ENCODE measurements at places on chromosomes 7 and 10.

GRCh38 chr10:99768556-99768955, 13.9 kb upstream of the ABCC2 start:
- DNase-seq = no peak

DNA sequence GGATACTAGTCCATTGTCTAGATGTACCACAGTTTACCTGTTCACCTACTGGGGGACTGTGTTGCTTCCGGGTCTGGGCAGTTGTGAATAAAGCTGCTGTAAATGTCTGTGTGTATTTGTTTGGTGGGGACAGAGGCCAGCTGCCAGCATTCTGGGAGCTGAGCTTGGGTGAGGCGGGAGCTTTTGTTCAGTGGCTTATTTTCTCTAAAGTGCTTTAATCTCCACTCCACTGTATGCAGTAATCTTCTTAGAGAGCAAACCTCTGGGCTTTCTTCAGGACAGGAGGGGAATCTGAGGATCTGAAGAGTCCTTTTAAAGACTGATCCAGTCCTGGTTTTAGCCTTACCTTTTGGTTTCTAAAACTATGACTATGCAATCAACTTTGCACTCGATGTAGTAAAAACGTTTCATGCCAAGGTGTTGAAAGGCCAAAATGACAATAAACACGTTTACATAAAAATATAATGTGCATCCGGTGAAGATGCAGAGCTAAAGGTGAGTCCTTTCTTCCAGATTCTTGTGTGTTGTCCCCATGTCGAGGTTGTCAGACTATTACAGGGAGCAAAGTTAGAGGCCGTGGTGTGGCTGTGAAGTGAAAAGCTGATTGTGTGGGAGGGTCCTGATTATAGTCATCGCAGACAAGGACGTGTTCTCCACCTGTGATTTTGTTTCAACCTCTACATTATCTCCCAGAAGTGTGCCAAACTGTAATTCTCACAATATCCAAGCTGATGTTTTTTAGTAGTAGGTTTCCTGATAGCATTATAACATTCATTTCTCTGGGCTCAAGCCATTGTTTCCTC, 279.8 kb downstream of the CAMK1D start:
- no peak for DNase-seq

GRCh38 chr10:73876971-73877370, 2.6 kb upstream of the CAMK2G start:
- DNase-seq = no peak

DNA sequence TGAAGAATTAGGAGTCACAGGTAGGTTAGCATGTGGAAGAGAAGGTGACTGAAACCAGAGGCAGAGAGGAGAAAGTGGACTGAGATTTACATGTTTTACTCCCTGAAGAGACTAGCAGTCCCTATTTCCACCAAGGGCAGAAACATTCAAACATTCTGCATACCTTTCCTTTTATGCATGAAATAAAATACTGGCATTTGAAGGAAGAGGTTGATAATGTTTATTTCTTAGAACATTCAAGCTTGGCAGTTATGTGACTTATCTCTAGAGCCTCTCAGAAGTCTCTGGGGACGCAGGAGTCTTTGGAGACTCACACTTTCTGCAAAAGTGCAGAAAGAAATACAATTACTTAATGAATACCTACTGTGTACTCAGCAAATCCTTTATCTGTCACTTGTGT, 507.1 kb upstream of the C7orf33 start:
- DNase-seq = no peak

DNA sequence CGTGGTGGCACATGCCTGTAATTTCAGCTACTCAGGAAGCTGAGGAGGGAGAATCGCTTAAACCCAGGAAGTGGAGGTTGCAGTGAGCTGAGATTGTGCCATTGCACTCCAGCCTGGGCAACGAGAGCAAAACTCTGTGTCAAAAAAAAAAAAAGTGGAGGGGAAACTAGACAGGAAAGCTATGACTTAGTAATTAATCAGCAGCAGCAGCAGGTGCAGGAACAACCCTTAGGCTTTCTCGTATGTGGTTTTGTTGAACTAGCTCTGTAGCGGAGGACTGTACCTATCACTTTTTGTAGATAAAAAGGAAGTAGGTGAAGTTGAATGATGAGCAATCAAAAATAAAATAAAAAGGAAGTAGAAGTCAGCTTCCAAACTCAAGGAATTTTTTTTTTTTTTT, 76.9 kb upstream of the KMT2C start:
- DNase-seq = no peak
